ENCODE measurements at places on chromosomes 13 and 19. TPM values are rescaled to one million over a fixed set of nuclear protein-coding genes. Genes with fewer than 3 reads are reported as not detected.

The CDX2 gene
- not detected for total RNA-seq

The LSR gene
- 7.3 TPM for total RNA-seq

DNA sequence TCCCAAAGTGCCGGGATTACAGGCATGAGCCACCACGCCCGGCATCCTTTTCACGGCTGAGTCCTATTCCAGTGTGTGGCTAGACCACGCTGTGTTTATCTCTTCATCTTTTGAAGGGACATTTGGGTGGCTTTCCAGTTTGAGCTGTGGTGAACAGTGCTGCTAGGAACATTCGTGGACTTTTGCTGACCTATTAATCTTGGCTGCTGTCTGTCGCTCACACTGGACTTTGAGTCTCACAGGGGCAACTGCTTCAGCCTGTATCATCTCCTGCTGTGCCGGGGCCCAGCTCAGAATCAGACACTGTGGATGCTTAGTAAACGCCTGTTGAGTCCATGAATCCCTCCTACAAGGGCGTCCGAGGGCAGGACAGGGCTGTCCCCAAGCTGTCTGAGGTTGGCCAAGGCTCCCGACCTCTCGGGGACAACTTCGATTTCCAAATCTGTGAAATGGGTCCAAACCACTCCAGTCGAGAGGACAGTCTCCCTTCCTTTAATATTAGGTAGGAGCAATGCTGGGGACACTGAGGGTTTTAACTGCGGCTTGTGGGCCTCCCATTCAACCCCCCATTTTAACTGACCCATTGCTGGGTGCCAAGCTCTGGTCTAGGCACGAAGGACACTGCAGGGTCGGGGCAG lies 48.4 kb downstream of the SMIM24 start:
- DNase-seq, result no peak

DNA sequence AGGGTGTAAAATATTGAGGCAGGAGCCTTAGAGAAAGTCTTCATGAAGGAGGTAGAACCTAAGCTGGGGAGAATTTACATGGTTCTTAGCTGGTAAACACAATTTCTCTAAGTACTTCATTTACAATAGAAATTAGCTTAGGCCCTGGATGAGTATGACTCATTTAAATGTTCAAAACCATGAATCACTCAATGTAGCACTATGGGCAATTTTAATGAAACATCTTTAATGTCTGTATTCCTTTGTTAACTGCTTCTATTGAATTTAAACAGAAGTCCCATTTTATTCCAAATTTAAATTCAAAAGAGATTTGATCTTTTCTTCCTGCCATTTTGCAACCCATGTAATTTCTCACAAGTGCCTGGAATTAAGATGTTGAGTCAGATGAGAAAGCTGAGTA lies 252.1 kb downstream of the RFC3 start:
- no peak for DNase-seq

- DNase-seq, result no peak
These were observed 386 bp downstream of the GIPR start for GRCh38 chr19:45668342-45668871.
